ENCODE measurements at places on chromosomes 5 and 9.
A peak's percentile ranks its signal among the peaks of the same experiment; 100 is the strongest.

DNA sequence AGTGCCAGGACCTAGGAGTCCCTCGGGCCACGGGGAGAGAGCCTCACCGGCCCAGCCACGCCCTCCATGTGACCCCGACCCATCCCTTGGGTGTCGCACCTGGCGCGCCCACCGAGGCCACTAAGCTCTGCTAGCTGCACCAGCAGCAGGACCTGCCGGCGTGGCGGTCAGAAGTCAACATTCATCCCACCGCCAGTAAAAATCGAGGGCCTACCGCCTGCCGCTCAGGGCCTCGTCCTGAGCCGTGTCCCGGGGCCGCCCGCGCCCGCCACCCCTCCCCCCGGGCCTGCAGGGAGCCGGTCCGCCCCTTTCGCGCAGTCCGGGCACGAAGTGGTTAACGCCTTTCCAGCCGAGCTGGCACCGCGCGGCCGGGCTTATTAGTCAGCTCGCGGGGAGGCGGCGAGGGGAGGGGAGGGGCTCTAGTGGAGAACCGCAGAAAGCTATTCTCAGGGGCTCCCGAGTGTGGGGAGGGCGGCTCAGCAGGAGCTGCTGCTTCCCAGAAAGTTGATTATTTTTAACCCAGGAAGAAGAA lies 124.4 kb downstream of the C9orf50 start:
- peak; percentile 92 for DNase-seq

- DNase-seq, result no peak
Observed at GRCh38 chr5:109354761-109355160, 55.0 kb downstream of the PJA2 start.

- DNase-seq, result no peak
Observed at GRCh38 chr9:123482295-123482968, 126.4 kb downstream of the CRB2 start.

GRCh38 chr9:37030611-37030939 lies 3.5 kb downstream of the PAX5 start:
- DNase-seq, result no peak

GRCh38 chr5:160660132-160660531 lies 191.9 kb downstream of the ATP10B start:
- DNase-seq, result no peak

DNA sequence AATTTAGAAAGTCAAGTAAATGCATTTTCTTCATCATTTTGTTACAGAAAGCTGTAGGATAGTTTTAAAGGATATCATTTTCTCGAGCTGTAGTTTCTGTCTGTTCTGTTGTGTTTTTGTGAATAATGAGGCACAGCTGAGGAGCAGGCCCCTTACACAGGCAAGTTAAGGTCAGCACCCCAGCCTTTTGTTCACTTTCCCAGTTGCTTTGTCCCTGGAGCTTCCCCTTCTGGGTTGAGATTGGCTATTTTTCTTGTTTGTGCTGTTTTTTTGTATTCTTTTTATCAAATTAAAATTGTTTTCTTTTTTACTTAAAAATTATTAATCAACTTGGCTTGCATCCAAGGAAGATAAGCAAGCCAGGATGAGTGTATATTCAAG lies 213.8 kb upstream of the ACTBL2 start:
- no peak for DNase-seq
